ENCODE measurements at places on chromosomes 1 and 21.

DNA sequence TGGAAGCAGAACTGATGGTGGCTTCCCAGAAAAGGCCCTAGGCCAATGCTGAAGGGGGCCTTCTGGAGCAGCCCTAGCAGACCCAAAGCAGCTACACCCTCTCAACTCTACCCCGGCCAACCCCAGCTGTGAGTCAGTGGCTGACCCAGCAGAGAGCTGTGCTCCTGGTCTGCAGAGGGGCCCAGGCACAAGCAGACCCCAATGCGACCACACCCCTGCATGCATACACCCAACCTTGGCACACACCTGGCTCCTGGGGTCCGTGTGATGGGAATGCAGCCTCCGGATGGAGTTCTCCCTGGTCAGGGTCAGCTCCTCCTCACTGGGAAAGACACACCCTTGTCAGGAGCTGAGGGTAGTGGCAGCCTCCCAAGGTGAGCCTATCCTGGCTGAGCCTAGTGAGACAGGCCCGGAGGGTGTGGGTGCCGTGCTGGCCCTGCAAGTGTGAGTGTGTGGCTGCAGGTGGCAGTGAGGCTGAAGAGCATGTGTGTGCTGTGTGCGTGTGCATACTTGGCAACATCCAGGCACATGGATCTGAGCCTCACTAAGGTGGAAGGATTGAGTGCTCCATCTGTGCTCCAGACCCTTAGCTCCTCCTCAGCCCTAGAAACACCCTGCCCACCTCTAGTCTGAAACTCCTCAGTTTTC is 3.9 kb upstream of the ARHGAP30 start:
- DNase-seq: no peak

DNA sequence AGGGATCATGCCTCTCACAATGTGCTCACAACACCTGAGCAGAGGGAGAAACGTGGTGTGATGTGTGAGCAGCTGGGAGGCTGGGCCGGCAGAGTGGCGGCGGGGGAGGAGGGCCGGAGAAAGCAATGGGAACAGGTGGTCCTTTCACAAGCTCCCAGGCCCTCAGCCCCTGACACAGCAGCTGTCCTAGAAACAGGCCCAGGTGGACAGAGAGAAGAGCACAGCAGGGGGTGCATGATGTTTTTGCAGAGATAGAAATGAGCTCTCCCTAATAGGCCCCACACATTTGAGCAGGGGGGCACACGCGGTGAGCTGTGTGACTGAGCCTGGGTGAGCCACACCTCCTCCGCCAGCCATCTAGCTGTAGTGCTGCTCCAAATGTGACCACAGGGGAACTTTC is 7.6 kb upstream of the RGS16 start:
- DNase-seq: no peak

- no peak for DNase-seq
These were observed 33.6 kb upstream of the DISP1 start for GRCh38 chr1:222781251-222781650.

- DNase-seq: no peak
These were observed 846.2 kb downstream of the ADGRL2 start for GRCh38 chr1:82646888-82647287.

- no peak for DNase-seq
These were observed 26.3 kb upstream of the ZNF648 start for GRCh38 chr1:182087719-182088350.

DNA sequence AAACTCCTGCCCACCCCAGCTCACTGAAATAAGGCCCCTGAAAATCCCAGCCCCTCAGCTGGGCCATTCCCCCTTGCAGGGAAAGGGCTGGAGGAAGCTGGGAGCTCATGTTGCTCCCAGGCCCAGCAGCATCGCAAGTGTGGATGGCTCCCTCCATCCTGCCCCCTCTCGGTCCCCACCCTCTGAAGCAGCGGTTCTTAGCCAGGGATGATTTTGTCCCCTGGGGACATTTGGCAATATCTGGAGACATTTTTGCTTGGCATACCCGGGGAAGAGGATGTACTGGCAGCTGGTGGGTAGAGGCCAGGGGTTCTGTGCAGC is 56.8 kb downstream of the PSMG1 start:
- no peak for DNase-seq

GRCh38 chr1:29180497-29181412 is 945 bp downstream of the SRSF4 start:
- DNase-seq: peak; percentile 19

- DNase-seq: peak; percentile 9
These were observed 108.7 kb downstream of the TSEN15 start for GRCh38 chr1:184160236-184160635.

DNA sequence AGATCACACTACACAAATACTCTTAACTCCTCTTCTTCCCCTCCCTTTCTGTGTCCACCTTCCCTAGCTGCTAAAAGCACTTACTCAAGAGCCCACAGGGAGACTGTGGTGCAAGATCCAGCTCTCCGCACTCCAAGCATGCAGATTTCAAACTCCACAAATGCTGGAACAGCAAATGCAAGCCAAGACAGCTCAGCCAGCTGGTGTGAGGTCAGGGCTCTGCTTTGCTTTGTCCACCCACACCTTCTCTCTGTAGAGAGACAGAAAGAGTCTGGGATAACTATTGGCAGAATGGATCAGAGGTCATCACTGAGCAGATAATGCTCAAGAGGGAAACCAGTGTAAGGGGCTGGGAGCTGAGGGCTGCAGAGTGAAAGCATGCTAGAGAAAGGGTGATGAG is 45.2 kb upstream of the DPT start:
- no peak for DNase-seq

DNA sequence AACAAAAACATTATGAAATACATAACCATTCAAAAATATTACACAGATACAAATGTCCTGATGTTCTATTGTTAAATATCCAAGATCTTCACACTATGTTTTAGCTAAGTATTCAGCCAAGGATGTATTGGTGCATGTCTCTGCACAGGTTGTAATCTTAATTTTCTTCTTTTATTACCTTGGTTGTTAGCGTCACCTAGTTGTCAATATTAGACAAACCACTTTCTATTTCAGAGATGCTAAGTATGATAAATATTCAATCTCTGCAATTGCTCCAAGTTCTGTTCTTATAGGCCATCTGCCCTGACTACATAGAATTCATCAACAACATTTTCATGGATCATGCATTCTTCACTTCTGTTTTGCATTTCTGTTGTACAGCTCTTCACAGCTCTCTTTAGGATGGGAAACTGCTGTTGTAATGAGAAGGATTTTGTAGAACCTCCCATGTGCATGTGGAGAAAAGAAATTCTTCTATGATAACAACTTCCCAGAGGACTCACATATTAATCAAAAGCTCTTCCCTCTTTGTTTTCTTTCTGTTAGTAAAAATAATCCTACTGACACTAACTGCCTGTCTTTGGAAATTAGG is 380.1 kb downstream of the NUF2 start:
- no peak for DNase-seq

DNA sequence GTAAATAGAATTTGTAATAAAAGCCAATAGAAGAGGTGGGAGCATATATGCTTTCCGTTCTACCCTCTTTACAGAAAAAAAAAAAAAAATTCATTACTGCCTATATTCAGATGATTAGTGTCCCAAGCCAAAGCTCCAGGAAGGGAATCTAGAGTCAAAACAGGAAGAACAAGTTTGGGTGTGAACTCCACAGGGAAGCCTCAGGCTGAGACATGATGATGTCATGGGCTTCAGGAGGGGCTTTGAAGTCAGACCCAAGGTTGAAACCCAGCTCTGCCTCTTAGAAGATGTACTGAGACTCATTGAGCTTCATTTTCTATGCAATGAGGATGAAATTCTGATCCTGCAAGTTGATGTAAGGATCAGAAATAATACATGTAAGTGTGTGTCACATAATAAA is 250.0 kb upstream of the ADGRL2 start:
- no peak for DNase-seq

DNA sequence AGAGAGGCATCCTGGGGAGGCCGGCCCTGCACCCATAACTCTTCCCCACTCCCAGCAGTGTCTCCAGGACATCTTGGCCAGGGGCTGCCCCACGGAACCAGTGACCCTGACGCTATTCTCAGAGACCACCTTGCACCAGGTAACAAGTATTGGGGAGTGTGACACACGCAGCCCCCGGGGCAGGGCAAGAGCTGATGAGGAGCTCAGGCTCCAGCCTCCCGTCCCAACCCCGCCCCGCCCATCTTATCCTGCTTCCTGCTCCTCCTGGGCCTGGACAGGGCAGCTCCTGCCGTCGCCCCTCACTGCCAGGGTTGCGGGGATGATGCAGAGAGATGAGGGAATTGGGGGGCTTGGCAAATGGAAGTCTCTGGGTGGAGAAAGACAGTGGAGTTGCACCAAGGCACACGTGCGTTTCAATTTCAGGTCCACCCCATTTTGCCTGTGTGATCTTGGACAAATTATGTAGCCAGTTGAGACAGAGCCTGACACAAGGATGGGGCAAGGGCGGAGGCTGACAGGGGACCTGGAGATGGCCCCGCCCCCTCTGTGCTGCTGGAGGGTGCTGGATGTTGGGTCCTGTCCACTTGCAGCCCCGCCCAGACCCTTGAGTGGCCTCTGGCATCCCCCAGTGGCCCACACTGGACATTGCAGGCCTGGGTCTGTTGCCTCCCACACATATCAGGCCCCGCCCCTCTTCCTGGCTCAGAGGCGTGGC is 10.7 kb downstream of the CLCNKA start:
- DNase-seq: peak; percentile 35

GRCh38 chr1:222096883-222097282 is 355.0 kb upstream of the DUSP10 start:
- no peak for DNase-seq

DNA sequence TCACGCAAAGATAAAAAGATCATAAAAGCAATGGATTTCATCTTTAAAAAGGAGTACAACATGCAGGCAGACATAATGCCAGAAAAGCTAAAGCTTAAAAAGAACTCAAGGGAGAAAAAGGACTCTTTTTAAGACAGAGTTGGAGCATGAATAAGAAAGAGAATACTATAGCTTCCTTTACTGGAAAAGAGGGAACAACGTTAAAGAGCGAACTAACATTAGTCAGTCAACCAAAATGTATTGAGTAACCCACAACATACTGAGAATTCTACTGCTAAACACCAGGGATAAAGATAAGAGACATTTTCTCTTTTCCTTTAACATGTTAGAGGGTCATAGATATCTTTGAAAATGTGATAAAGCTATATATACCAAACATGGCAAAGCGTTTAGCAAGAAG is 182.0 kb downstream of the DUSP10 start:
- DNase-seq: no peak

DNA sequence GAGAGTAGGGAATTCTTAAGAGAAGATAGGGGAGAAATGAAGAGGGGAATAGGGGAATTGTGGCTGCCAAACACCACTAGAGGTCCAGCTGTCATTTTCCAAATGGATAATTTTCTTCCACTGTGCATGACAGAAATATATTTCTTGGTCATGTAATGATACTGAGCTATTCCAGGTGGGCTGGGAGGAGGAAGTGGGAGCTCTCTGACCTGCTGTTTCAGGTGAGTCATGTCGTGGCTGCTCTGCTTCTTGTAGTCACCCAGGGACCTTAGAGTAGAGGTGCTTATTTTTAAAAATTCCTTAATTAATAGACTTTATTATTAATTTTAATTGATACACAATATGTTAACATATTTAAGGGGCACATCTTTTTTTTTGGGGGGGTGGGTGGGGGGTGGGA is 11.9 kb downstream of the PDE4B start:
- no peak for DNase-seq

DNA sequence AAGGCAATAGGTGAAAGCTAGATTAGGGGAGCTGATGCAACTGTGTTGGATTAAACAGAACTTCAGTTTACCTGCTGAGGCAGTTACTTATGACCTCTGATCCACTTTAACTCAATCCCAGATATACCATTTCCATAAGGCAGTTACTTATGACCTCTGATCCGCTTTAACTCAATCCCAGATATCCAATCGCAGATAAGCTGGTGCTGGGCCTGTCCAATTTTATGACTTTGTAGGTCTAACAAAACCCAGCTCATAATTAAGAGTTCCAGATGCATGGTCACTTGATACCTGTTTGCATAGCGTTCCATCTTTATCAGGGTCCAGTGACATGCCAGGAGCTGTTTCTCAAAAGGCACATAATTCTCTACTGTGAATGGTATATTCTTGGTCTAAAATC is 396.0 kb downstream of the AGBL4 start:
- no peak for DNase-seq

- no peak for DNase-seq
These were observed 116.8 kb downstream of the RABGAP1L start for GRCh38 chr1:174276087-174276486.

GRCh38 chr1:234975122-234975940 is 153.3 kb downstream of the TOMM20 start:
- no peak for DNase-seq
